NCI-H2171 (cell line): ENCODE measurements at places on chromosomes 2 and 18.

DNA sequence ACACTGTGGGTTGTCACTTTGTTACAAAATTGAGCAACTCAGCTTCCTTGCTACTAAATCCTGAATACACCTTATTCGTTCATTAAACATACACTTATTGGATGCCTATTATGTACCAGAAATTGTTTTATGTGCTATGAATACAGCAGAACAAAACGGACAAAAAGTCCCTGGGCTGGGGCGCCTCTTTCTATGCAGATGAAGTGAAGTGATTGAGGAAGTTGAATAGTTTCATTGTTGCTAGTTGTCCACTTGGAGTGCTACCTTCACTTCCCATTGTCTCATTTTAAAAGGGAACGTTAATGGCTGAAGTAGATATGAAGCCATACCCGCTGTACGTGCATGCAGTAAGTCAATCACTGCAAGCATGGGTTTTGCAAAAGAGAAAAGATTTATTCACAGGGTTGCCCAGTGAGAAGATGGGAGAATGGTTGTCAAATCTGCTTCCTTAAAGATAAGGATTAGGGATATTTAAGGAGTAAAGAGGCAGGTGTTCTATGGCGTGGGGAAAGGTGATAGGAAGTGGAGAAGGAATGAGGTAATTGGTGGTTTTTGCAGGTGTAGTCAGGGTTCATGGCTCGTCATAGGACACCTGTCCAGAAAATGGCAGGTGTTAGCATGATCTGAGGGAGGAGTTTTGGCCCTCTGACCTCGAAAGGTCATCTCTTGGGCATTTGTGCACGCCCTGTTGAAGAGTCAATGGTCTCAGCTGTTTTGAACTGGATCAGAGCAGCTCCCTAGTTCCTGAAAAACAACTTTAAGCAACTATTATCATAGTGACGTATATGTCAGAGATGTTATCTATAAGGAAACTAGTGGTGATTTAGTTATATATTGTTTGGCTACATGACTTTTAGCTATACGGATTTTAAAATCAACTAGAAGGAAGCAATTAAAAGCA, 23.5 kb downstream of the TRPM8 start:
- DNase-seq, result no peak

- no peak for DNase-seq
Observed at GRCh38 chr2:42072349-42073118, 24.7 kb downstream of the PKDCC start.

GRCh38 chr2:136207030-136207623, 89.2 kb upstream of the CXCR4 start:
- no peak for DNase-seq

GRCh38 chr18:23585007-23585871, 1.1 kb downstream of the NPC1 start:
- DNase-seq, result no peak

GRCh38 chr2:85485815-85486214, 53.2 kb upstream of the MAT2A start:
- no peak for DNase-seq

DNA sequence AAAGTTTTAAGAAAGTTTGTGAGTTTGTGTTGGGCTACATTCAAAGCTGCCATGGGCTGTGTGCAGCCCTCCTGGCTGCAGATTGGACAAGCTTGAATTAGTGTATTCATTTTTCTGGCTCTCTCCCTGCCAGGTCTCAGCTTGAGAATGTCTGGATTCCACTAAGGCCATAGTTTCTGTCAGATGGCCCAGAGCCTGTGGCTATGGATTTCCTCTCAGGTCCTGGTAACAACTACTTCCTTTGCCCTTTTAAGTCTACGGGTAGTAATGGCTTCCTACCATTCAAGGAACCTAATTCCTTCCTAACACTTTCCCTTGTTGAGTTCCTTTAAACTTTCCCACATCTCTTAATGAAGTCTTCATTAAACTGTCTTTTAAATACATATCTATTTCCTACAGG, 24.3 kb upstream of the PSMD14 start:
- no peak for DNase-seq

DNA sequence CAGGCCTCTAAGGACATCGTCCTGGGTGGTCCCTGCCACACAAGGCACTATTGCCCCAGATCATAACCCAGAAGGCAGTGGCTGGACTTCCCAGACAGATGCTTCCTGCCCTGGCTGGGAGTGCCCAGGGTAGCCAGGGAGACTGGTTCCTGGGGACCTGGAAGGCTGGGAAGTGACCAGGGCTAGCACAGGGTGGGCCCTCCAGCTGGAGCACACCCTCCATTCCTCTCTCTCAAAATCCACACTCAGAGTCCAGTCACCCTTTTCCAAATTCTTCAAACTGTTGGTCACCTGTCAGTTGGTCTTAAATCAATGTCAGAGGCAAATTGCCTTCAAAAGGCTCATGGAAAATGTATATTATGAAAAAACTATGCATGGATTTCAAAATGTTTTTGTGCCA, 11.6 kb upstream of the TUBB6 start:
- no peak for DNase-seq
